ENCODE measurements at places on chromosomes 13 and 19. TPM values are rescaled to one million over a fixed set of nuclear protein-coding genes. Genes with fewer than 3 reads are reported as not detected.

ZNF536 gene
- total RNA-seq = 4.5 TPM

KLK2 gene
- total RNA-seq = not detected

NKPD1 gene
- total RNA-seq = 0.12 TPM

NLRP12 gene
- total RNA-seq = 1.5 TPM

TMEM255B gene
- 5.5 TPM for total RNA-seq

SLC6A16 gene
- total RNA-seq = 3.2 TPM

GRK1 gene
- not detected for total RNA-seq

ZNF439 gene
- total RNA-seq = 15.8 TPM

STAP2 gene
- 22.6 TPM for total RNA-seq

FNDC3A gene
- 64.2 TPM for total RNA-seq

DMWD gene
- 54.0 TPM for total RNA-seq

MUC16 gene
- total RNA-seq = 0.06 TPM

ADGRE2 gene
- total RNA-seq = 1.3 TPM

TLE2 gene
- total RNA-seq = 40.8 TPM

PRODH2 gene
- total RNA-seq = 14.4 TPM

MED29 gene
- 58.0 TPM for total RNA-seq

PPP1R37 gene
- 34.4 TPM for total RNA-seq

CNN1 gene
- 8.5 TPM for total RNA-seq

MISP3 gene
- 6.6 TPM for total RNA-seq

PGLYRP2 gene
- not detected for total RNA-seq

ATF5 gene
- total RNA-seq = 5.7 TPM

PPP1R13L gene
- total RNA-seq = 8.8 TPM

MPHOSPH8 gene
- total RNA-seq = 23.1 TPM

NCLN gene
- total RNA-seq = 27.7 TPM

CYP4F22 gene
- total RNA-seq = 0.23 TPM
